ENCODE measurements at places on chromosomes 6 and 20.
A peak's percentile ranks its signal among the peaks of the same experiment; 100 is the strongest.

DNA sequence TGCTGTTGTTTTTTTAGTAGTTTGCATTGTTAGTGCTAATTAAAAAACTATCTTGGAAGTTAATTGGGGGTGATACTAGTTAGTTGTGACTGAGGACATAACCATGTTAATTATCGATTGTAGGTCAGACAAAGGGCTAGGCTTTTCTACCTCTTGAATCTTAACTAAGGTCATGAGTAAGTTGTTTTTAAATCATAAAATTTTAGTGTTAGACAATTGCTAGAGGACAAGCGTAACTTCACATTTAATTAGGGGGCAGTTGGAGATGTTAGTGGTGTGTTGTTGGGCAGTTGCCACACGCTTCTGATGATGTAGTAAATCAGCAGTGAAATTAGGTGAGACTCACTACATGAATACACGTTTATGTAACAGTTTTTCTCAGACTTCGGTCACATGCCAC lies 619.1 kb upstream of the FLRT3 start:
- DNase-seq = no peak

DNA sequence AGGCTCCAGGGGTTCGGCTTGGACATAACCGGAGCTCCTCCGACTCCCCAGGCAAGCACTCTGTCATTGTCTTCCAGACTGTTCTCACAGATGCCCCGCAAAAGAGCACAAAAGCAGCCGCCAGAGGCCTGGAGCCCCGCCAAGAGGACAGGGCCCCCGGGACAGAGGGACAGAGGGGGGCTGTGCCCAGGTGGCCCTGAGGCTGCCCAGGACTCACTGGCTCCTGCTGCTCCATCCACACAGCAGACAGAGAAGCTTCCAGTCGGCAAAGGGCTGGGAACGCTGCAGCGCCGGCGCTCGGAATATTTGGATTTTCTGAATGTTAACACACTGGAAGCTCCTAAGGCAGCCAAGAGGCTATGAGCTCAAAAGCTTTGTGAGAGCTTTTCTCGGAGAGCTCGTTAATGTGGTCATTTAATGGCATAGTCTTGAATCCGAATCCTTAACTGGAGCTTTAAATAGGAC lies 68.0 kb upstream of the QKI start:
- DNase-seq = no peak

DNA sequence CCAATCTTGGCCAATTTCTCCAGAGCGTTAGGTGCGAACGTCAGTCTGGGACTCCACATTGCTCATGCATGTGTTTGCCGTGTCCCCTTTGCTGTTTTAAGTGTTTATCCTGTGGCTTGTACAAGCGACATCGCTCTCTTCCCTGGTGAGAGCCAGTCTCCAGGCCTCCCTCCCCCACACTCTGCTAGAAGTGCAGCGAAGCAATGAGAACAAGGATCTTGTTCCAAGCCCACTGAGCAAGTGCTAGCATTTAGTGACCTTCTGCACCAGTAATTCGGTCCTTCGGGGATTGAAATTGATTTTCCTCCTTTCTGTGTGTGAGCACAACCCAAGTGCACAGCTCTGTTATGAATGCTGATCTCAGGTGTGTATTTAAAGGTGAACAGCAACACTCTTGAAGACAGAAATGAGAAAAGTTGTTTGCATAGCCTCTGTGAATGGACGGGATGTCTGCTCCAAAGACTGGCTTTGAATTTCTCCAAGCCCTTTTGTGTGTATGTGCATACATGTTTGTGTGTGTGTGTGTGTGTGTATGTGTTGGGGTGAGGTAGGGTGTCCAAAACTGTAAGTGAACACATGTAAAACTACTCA lies 29.0 kb downstream of the CD83 start:
- no peak for DNase-seq

DNA sequence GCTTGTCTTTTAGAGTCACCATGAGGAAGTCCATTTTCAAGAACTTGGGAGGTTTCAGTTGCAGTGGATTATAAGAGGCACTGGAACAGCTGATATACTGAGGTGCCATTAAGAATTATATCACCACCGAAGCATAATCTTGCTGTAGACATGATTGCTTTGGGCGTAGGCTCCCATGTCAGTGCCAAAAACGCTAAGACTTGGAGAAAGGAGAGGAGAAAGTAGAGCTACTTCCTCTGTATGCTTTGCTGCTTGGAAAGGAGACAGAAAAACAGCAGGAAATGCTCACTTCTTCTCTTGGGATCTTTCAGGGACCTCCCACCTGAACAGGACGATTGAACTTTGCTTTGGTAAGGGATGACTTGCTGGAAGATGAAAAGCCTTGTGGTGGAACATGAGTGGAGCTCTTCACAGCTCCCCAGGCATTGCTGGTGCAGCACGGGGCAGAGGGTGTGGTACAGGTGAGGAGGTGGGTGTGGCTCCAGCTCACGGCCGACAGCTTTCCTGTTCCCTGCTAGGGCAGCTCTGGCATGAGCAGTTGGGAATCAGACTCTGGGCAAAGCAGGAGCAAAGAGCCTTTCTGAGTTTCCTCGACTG lies 190.4 kb upstream of the JAG1 start:
- peak; percentile 6 for DNase-seq
